ENCODE measurements at places on chromosomes 16 and 17.

DNA sequence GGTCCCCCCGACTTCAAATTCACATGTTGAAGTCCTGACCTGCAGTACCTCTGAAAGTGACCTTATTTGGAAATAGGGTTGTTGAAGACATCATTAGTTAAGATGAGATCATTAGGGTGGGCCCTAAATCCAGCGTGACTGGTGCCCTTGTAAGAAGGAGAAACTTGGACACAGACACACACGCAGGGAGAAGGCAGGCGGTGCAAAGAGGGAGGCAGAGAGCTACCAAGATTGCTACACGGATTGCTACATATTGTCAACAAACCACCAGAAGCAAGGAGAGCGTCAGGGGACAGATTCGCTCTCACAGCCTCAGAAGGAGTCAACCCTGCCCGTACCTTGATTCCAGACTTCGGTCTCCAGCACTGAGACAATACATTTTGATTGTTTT lies 6.8 kb upstream of the WBP2 start:
- no peak for DNase-seq

GRCh38 chr17:18233803-18234518 lies 8.5 kb downstream of the LLGL1 start:
- DNase-seq = no peak

DNA sequence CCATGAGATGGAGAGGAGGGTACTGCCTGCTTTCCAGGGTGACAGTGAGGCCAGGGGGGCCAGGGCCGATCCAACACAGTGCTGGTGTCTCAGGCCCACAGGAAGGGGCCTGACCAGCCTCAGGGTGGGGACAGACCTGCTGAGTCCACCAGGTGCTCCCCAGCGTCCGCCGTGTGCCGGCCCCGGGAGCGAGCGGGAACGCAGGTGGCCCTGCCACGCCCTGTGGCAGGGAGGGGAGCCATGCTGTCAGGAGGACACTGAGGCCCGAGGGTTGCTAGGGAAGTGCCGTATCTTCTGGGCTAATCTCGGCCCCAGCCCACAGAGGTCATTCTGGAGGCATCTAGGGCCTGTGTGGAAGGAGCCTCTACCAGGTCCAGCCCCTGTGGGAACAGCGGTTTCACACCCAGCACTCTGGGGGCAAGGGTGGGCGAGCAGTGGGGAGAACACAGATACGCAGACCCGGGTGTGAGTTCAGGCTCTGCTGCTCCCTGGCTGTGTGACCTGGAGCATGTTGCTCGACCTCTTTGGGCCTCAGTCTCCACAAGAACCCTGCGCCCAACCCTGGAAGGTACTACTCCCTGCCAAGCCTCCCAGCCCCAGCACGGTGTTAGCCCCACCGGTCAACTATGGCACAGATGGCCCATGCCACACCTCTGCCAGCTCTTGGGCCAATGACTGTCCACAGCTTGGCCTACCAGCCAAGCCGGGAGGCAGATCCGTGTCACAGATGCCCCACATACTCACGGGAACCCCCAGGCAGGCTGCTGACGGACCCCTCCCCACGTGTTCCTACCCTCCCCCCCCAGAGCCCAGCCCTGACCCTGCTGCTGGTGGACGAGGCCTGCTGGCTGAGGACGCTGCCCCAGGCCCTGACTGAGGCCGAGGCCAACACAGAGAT lies 43.9 kb upstream of the ZC3H18 start:
- no peak for DNase-seq

DNA sequence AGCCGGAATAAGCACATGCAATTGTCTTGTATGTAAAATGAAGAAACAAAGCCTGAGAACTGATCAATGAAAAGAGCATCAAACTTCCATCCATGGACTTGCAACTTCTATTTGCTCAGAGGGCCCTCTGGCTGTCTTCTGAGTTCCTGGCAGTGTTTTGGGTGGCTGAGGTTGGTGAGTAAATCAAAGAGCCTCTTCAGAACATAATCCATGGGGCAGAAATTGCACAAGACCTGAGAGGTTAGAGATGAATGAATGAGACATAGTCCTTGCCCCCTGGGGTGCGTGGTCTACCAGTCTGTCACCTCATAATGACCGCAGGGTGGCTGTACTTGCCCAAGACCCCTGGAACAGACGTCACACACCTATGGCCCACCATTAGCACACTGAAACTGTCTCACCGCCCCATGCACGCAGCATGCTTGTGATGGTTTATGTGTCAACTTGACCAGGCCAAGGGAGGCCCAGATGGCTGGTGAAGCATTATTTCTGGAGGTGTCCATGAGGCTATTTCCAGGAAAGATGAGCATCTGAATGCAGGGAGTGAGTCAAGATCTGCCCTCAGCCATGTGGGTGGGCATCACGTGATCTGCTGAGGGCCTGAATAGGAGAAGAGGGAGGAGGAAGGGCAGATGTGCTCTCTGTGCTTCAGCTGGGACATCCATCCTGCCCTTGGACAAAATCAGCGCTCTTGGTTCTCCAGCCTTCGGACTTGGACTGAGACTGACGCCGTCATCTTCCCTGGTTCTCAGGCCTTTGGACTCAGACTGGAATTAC lies 8.3 kb downstream of the PIK3R6 start:
- no peak for DNase-seq

GRCh38 chr17:67238991-67239390 lies 6.0 kb downstream of the HELZ start:
- DNase-seq = no peak

DNA sequence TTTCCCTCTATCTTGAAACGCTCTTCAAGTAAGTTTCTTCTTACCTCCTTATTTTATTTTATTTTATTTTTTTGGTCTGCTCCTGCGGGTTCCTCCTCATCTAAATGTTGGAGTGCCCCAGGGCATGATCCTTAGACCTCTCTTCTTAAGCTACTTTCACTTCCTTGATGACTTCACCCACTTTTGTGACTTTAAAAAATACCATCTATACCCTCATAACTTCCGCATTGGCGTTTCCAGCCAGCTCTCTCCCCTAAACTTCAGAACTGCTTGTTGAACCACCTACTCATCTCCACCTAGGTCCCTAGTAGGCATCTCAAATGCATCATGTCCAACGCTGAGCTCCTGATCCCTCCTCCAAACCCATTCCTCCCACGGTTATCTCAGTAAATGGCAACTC lies 51.4 kb upstream of the NFAT5 start:
- no peak for DNase-seq

DNA sequence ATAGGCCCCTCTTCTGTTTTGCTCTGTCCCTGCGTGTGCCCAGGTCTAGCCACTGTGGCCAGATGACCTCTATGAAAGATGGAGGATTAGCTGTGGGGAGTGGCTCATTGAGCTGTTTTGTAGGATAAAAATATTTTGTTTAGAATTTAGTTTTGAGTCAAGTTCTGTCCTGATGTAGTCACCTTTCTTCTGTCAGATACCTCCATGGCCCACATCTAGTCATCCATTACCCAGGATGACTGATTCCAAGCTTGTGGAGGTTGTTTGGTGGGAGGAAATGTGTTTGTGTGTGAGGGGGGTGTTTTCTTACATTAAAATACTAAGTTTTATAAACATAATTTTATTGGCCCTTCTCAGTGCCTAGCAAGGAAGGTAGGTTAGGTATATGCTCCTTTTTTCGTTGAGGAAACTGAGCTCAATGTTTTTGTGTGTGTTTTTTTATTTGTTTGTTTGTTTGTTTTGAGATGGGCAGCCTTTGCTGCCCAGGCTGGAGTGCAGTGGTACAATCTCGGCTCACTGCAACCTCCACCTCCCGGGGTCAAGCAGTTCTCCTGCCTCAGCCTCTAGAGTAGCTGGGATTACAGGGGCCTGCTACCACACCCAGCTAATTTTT lies 16.3 kb downstream of the SNX11 start:
- DNase-seq = no peak

DNA sequence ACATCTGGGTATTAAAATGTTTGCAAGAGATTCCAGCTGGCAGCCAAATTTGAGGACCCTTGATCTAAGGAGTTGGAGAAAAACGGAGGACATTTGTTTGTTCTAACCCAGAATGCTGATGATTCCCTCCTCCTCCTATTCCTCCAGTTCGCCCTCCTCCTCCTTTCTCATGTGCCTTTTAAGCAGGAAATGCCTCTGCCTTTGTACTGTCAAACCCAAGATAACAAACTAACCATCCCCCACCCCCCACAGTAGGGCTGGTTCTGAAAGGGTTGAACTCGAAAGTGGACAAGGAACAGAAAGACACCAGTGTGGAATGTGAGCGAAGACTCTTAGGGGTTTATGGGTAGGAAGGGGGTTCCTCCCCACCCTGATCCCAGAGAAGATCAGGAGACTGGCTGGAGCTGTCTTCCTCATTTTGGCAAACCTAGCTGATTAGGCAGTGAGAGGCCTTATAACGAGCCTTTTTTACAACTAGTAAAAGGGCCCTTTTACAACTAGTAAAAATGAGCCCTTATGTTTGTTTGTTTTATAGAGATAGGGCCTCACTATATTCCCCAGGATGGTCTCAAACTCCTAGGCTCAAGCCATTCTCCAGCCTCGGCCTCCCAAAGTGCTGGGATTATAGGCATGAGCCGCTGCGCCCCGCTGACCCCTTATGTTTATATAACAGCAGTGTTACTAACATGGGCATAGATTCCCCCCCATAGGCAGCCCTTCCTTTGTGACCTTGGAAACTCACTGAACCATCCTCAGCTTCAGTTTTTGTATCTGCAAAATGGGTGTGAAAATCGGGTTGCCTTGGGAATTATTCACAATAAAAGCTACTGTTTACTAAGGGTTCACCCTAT lies 975 bp downstream of the CHD9 start:
- DNase-seq = no peak

DNA sequence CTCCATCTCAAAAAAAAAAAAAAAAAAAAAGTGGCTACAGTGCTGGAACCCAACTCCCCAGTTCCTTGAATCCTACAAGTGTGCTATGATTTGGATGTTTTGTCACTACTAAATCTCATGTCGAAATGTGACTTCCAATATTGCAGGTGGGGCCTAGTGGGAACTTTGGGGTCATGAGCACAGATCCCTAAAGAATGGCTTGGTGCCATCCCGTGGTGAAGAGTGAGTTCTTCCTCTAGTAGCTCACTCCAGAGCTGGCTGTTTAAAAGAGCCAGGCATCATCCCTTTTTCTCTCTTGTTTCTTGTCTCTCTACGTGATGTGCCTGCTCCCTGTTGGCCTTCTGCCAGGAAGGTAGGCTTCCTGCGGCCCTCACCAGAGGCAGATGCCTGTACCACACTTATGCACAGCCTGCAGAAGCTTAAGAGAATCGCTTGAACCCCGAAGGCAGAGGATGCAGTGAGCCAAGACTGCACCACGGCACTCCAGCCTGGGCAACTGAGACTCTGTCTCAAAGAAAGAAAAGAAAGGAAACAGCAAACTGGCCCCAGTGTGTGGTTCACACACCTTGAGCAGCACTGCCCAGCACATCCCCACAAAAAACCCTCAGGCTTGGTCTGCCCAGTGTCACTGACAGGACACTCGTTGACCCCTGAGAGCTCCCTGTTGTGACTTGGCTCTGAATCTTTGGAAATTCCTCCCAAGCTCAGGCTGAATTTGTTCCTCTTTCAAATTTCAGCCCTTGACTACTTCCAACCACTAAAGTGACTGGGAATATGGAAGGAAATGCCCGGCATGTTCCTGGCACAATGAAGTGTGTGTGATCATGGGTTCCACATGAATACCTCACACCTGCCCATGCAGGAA lies 3.1 kb downstream of the MT1E start:
- no peak for DNase-seq

DNA sequence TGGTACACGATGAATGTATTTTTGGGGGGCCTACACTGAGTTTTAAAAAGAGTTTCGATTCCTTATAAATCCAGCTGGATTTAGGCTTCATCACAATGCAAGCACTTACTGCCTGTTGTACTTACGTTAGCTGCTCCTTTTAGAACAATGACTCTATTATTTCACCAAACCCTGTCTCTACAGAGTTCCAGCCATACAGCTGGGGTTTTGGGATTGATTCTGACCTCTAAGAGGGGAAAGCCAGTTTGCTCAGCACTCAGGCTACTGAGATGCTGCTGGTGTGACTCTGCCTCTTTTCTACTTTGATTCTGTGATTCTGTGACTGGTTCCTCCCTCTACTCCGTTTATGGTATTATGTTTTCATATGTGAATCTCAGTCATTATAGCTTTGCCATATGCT lies 329.7 kb downstream of the ABCC12 start:
- no peak for DNase-seq

DNA sequence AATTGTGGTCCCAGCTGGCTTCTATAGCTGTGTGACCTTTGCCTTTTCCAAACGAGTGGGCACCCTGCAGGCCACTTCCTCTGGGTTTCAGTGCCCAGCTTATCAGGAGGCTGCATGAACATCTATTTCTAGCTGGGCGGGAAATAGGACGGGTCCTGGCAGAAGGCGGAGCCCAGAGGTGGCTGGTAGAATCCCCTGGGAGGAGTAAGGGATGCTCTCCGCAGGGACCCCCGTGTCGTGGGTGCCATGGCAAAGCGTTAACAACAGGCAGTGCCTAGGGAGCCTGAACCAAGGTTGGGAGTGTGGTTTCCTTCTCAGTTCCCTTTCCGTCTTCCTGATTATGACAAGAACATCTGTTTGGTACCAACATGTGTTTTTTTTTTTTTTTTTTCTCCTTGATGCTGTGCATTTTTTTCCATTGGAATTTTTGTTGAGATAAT lies 58.2 kb downstream of the PLCG2 start:
- DNase-seq = no peak

- no peak for DNase-seq
These were observed 64.1 kb downstream of the NEUROD2 start for GRCh38 chr17:39543664-39544063.

- no peak for DNase-seq
These were observed 211.9 kb downstream of the NTN1 start for GRCh38 chr17:9233271-9233599.

DNA sequence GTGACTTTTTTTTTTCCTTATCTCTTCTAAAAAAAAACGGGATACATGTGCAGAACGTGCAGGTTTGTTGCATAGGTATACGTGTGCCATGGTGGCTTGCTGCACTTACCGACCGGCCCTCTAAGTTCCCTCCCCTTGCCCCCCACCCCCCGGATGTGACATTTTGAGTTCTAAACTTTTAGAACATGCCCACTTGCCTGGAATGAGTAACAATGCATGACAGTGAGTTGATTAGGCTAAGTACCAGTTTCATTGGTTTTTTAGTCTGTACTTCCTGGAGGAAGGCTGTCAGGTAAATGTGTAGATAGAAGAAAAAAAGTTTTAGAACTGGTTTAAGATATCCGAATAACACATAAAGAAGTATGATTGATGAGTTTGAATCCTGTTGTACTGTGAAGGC lies 4.0 kb downstream of the BPTF start:
- no peak for DNase-seq

GRCh38 chr16:87653234-87653633 lies 50.9 kb downstream of the JPH3 start:
- DNase-seq = no peak

- DNase-seq = no peak
These were observed 1.7 kb upstream of the SLC47A2 start for GRCh38 chr17:19718041-19718612.

DNA sequence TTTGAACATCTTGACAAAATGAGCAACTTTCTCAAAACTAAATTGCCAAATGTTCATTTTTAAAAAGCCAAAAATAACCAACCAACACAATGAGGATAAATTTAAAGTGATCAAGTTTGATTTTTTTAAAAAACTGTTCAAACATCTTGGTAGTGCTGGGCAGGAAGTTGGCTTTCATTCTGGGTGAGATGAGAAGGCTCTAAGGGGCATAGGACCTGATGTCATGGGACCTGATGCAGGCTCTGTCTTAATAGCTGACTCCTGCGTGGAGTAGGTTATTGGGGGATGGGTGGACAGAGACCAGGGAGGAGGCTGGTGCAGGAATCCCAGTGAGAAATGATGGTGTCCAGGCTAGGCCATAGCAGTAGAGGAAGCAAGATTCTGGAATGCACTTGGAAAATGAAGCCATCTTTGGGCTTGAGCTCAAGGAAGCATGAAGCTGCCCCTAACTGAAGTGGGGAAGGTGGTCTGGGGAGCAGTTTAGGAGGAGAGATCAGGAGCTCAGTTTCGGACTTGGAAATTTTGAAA lies 20.4 kb downstream of the NLRC5 start:
- DNase-seq = no peak

- DNase-seq = no peak
These were observed 22.6 kb upstream of the CPNE2 start for GRCh38 chr16:57069635-57070370.
